ENCODE measurements at places on chromosomes 12 and 14.
A peak's percentile ranks its signal among the peaks of the same experiment; 100 is the strongest.

DNA sequence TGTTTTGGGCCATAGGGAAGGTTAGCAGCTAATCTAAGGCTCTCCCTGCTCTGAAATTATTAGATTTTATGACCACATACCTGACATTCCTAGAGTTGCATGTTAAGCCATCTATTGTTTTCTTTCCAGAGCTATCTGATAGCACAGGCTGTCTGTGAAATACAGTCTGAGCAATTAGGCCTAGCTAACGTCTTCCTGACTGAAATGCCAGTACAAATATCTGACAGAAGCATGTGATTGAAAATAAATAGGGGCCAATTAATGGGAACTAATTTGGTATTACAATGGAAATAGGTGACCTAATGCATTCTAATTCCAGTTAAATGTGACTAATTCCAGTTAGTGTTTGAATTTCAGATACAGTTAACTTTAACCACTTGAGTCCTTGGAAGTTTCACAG, 115.2 kb downstream of the C12orf75 start:
- peak; percentile 33 for DNase-seq

GRCh38 chr14:66468778-66469367, 17.3 kb upstream of the CCDC196 start:
- DNase-seq: no peak

GRCh38 chr12:132363661-132364347, 34.4 kb upstream of the GALNT9 start:
- DNase-seq: no peak

GRCh38 chr12:103422746-103423515, 72.8 kb downstream of the C12orf42 start:
- no peak for DNase-seq

DNA sequence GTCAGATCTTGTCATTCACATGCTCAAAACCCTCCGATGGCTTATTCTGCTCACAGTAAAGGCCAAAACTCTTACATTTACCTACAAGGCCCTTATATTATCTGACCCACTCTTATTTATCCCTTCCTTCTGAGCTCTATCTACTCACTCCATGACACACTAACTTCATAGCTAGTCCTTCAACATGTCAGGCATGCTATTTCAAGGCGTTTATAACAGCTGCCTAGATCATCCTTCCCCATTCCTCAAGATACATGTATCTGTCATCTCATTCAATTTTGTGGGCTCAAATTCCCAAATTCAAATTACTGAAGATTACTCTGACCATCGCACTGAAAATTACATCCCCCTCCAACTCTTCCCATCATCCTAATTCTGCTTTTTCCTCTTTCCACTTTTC, 6.9 kb downstream of the MIS18BP1 start:
- no peak for DNase-seq

DNA sequence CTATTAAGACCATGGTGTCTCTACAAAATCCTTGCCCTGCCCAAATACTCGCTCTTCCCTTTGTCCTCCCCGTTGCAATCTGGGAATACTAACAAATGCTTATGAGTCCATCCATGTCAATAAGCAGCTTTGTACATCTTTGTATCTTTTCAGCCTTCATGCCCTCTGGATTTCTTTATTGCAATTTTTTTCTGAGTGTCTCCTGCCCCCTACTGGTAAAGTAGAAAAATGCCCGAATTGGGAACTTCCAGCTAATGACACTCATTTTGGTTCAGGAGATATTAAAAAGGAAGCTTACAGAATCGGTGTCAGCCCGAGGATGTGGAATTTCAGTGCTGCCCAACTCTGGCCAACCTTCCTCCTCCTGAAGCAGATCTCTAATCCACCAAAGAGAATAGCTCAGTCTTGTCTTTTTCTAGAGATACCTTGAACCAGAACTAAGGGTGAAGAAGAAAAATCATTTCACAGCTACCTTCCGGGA, 46.0 kb downstream of the SH2B3 start:
- DNase-seq: peak; percentile 58

DNA sequence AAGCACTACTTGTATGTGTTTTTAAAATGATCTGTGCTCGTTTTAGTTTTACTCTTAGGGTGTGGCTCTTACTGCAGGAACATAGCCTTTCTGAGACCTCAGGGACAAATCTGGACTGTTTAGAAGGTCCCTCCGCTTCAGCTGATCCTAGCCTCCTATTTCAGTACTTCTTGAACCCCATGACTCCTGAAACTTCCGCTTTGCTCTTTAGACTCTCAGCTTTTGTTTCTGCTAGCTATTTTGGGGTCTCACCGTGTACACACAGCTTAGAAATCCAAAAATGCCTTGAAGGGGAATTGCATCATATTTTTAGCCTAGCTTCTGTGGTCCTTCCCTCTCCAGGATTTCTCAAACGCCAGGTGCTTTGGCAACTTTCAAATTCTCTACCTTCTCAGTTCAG, 8.3 kb downstream of the OR11G2 start:
- no peak for DNase-seq

DNA sequence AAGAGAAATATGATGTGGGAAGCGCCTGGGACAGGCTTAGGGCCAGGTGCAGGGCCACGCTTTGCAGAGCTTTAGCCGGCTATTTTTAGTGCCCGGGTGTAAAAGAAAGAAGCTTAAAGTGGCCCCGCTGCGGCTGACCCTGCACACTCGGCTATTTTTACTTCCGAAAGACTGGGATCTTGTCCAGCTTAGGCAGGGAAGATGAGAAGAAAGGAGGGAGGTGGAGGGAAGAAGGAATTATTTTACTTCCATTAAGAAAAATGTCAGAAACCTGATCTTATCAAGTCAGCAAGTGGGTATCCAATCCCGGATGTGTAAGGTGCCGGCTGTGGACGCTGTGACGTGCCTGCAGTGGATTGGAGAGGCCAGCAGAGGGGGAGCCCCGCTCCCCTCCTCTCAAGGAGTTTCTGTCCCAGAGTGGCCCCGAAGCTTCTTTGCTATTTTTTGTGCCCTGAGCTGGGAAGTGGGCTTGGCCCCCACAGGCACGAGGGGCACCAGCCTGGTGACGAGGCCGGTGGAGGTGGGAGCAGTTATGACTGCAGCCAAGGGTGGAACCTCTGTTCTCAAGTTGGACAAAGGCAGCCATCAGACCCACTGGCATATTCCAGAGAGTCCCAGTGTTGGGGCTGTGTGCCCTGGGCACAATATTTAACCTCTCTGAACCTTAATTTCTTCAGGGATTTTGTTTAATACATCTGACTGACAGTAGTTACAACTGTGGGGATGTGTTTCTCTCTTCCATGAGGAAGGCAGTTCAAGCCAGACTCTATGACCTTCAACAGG, 97.7 kb downstream of the ESRRB start:
- DNase-seq: no peak

DNA sequence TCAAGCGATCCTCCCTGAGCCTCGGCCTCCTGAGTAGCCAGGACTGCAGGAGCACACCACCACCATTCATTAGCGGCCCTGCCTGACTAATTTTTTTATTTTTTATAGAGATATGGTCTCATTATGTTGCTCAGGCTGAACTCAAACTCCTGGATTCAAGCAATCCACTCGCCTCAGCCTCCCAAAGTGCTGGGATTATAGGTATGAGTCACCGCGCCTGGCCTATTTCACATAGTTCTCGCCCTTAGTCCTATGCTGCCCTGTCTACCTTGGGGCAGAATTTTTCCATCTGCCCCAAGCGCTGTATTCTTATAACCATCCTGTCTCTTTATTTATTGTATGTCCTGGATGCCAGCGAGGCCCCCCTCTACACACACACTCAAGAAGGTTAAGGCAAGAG, 50.9 kb upstream of the BCL2L14 start:
- DNase-seq: no peak

GRCh38 chr12:93302331-93303229, 75.1 kb upstream of the NUDT4 start:
- DNase-seq: no peak

DNA sequence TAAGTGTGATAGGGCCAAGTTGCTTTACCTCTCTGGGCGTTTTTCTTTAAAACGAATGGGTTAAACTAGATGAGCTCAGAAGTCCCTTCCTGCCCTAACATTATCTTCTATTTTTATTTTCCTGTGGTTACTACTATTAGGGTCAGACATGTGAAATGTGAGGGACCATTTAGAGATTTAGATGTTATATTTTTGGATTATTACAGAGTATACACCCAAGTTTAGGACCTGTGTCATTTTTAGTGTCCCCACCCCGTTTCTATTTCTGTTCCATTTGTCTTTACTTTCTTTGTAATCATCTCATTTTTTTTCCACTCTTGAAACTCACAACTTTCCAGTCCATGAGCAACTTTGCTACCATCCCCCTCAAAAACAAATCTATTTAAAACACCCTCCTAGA, 56.3 kb downstream of the SLC4A8 start:
- DNase-seq: no peak

DNA sequence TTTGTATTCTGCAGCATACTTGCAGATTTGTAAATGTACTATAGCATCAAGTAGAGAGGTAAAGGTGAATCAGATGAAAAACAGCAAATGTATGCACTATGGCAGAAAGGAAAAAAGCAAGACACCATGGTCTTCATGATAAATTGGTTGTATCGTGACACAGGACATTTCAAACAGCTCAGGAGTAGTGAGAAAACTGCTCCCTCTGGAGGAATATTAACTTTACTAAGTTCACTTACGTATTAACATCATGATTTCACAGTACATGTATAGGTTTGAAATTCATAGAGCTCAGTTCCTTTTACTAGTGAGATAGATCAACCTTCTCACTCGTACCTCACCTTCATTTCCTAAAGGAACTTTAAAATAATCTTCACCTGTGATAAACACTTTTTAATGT, 6.5 kb downstream of the MBIP start:
- DNase-seq: no peak

- DNase-seq: peak; percentile 37
These were observed 43.4 kb upstream of the CFAP54 start for GRCh38 chr12:96445691-96446583.

DNA sequence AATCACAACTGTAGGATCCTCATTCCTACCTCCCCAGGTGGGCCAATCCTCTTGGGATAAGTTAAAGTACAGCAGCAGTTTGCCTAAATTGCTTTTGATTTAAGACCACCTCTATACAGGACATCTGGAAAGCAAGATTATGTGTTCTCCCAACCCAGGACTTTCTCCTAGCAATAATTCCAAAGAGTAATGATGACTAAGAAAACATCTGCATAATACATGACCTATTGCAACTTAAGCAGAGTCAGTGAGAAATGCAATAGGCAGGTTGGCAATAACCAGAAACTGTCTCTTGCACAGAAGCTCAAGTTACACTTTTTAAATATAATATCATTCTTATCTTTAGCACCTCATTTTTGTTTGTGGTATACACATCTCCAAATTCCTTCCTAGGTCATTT, 275.4 kb downstream of the TRHDE start:
- DNase-seq: no peak

DNA sequence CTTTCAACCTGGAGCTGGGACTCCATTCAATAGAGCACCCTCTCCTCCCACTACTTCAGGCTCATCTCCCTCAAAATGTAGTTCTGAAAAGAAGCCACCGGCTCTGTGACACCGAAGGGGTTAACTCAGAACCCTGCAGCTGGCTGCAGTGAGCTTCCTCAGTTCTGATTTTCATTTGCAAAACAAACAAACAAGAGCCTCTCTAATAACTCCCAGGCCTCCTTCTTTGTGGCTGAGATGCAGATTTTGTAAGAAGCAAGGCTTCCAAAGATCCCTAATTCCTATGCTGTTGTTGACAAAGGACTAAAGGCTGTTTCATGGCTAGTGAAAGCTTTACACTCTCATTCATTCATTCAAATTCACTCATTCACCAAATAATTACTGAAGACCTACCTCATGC, 333.4 kb upstream of the TBX3 start:
- no peak for DNase-seq

- no peak for DNase-seq
These were observed 16.4 kb upstream of the RAB35 start for GRCh38 chr12:120132863-120133385.

DNA sequence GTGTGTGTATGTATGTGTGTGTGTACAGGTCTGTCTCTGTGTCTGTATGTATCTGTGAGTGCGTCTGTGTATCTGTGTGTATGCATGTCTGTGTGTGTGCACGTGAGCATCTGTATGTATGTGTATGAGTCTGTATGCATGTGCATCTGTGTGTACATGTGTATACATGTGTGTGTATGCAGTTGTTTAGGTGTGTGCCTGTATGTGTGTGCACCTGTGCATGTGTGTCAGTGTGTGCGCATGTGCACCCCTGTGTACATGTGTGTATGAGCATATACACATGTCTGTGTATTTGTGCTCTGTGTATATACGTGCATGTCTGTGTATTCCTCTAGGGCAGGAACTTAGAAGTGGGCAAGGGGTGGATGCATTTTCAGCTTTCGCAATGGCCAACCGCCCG, 116.0 kb downstream of the TMEM132C start:
- DNase-seq: no peak

- DNase-seq: no peak
These were observed 220.7 kb upstream of the SRRM4 start for GRCh38 chr12:118760623-118761022.

DNA sequence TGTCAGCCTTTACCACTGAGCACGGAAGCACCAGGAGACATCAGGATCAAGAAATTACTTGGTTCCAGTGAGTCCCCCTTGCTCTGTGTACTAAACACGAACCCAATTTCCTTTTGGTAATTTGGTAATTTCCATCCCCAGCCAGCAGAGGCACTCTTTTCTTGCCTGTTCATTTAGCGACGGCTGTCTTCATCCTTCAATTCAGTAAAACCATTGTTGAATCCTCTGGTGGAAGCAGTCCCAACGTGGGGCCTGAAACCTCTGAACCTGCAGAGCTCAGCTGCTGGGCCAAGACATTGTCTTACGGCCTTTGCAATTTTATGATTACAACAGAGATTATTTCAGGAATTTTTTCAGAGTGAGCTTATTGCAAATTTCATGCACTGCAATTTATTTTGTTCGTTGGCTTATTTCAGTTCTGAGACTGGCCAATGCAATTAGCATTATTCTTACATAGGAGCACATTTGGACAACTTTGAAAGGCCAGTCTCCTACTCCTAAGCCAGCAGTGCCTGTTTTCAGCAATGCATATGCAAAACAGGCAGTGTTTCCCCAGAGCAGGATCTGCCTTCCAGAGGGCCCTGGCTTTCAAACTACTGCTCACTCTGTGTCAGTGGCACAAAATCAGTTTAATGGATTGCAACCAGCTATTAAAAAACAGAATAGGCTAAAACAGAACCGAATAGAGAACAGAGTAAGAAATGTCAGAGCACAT, 372.9 kb upstream of the TMEM132C start:
- no peak for DNase-seq

DNA sequence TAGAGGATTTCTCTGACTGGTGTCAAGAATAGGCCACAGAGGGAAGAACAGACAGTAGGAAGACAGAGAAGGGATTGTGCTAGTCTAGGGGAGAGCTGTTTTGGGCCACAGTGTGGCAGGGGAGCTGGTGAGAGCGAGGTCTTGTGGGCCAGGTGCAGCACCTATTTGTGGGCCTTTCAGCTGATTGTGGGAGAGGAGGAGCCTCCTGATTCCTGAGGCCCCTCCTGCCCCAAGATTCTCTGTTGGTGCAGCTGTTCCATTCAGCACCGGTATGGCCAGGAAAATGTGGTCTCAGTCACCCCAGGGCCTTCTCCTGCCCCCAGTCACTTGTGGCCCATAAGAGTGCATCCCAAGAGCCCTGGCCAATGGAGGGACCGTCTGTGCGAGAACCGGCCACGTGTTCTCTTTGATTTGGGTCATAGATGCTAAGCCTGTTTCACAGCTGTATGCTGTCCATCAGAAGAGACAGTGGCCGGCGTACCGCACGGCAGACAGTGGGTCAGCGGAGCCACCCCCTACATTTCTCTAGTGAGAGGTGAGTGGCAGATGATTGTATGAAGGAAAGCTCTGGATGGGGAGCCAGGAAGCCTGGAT, 27.7 kb downstream of the TPCN1 start:
- no peak for DNase-seq

- no peak for DNase-seq
These were observed 67.1 kb downstream of the CRACR2A start for GRCh38 chr12:3685830-3686229.

Data from NCI-H460 (cell line).